ENCODE measurements at places on chromosomes 2 and 18. TPM values are rescaled to one million over a fixed set of nuclear protein-coding genes. Genes with fewer than 3 reads are reported as not detected.

- H3K4me3 ChIP-seq, result no peak overlapping the region
- no peaks in the 10 kb centered on the region for H3K36me3 ChIP-seq
- H3K4me1 ChIP-seq, result peaks cover 9% of the 10 kb centered on the region
- no peak for DNase-seq
Measured at GRCh38 chr18:48985161-48985560, 34.4 kb upstream of the SMAD7 start.

Gene PKDCC
- not detected for total RNA-seq

DNA sequence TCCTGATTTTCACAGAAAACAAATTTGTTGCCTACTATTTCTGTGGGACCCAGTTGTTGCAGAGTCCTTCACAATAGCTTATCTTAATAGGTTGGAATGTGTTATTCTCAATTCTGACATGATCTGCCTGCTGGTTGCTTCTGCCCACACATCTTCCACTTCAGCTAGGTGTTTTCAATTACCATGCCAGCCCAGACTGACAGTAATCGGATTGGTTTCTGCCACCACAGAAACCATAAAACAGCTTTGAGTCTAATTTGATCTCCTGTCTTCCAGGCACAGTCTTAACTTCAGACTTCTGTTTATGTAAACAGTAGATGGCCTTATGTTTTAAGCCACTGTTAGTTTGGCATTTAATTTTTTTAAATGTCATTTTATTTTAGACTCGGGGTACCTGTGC lies 248.2 kb upstream of the RBMS1 start:
- no peaks in the 10 kb centered on the region for H3K36me3 ChIP-seq
- H3K4me1 ChIP-seq, result no peaks in the 10 kb centered on the region
- H3K27ac ChIP-seq, result no peak overlapping the region
- no peak for DNase-seq

- no peak overlapping the region for H3K4me3 ChIP-seq
Measured at GRCh38 chr2:72136933-72137497, 10.6 kb downstream of the CYP26B1 start.

Gene RBM43
- total RNA-seq, result 1.9 TPM

DNA sequence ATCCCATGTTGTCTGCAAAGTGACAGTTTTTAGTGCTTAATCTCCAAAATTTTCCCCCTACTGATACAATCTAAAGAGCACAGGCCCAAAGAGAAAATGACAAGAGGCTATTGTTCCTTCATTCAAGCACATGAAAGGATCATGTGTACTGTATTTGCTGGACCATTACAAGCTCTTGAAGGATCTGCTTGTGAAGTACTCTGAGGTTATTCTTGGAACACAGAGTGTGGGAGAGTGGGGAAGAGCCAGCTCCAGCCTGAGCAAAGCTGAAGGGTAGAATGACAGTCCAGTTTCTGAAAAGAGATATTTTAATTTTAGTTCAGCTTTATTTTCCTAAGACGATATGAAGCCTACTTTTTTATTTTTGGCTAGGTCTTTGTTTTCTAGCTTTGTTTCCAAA lies 112.2 kb downstream of the GALNT3 start:
- no peak overlapping the region for H3K4me3 ChIP-seq
- H3K36me3 ChIP-seq, result no peaks in the 10 kb centered on the region
- no peaks in the 10 kb centered on the region for H3K4me1 ChIP-seq
- H3K27me3 ChIP-seq, result peaks cover 12% of the 10 kb centered on the region

Gene STK25
- total RNA-seq, result 125 TPM

DNA sequence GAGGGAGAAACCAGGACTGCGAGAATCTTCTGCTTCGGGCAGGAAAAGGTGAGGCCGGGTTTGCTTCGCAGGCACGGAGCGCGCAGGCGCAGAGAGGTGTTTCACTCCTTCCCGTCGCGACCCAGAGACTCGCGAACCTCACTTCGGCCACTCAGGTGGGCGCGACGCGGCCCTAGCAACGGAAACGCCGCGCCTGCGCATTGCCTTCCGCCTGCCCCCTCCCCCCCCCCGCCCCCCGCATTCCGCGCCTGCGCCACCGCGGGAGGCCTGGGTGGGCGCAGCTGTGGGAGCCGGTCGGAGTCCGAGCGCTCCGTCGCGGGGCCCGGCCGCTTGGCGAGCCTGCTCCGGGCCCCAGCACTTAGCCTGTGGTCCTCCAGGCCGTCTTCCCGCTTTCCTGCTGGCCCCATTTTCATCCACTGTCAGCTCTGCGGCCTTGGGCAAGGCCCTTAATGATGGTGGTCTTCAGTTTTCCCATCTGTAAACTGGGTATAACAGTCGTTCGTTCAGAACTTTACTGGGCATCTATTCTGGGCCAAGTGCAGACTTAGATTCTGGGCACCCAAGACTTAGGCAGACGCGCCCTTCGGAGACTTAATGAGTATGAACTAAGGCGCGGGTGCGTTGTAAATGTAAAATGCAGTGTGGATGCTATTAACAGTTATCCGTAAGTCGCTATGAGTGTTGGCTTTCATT lies 62.1 kb upstream of the ACKR3 start:
- no peak overlapping the region for H3K27ac ChIP-seq
- peak; percentile 19 for DNase-seq
- peak overlapping the region; percentile 73 for H3K4me3 ChIP-seq
- peaks cover 48% of the 10 kb centered on the region for H3K27me3 ChIP-seq
- H3K4me1 ChIP-seq, result peaks cover 5% of the 10 kb centered on the region
- H3K36me3 ChIP-seq, result no peaks in the 10 kb centered on the region

Measured in activated T-helper 1 cell treated with anti-CD3 and anti-CD28 coated beads, Interleukin-12 subunit alpha, Interleukin-12 subunit beta, Interleukin-2, Interleukin-4 antibody, amounts not matched to agents 30 ng/mL and 10 ng/mL and 1 ng/mL, durations not matched to agents 14 hours and 24 hours and 36 hours (primary cell).